Activated naive CD4-positive, alpha-beta T cell treated with anti-CD3 and anti-CD28 coated beads, Interleukin-2, amount 50 U/mL, for 72 hours (primary cell): ENCODE measurements at places on chromosomes 3 and 15.

DNA sequence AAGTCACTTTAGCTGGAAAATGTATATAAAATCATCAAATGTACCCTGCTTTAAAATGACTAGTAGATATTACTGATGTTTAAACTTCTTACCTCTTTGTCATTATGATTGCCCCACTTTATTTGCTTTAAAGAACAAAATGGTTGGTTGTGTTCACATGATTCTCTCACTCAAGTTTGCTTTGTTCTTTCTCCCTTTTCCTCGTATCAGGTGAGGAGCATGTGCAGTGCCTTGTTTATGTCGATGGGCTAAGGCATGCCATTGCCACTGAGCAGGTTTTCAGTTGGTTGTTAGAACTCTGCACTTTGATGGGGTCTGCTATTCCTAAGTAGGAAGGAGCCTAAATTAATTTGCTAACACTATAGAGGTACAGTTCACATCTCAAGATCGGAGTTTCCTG is 5.3 kb downstream of the MAP2K5 start:
- no peak for DNase-seq

GRCh38 chr3:189710620-189711402 is 79.6 kb downstream of the TP63 start:
- DNase-seq = no peak

- DNase-seq = no peak
These were observed 592.7 kb upstream of the NAALADL2 start for GRCh38 chr3:174266476-174266875.

- DNase-seq = no peak
These were observed 6.6 kb downstream of the SPCS1 start for GRCh38 chr3:52712291-52713212.

- DNase-seq = no peak
These were observed 15.4 kb upstream of the RFC4 start for GRCh38 chr3:186821429-186822387.

DNA sequence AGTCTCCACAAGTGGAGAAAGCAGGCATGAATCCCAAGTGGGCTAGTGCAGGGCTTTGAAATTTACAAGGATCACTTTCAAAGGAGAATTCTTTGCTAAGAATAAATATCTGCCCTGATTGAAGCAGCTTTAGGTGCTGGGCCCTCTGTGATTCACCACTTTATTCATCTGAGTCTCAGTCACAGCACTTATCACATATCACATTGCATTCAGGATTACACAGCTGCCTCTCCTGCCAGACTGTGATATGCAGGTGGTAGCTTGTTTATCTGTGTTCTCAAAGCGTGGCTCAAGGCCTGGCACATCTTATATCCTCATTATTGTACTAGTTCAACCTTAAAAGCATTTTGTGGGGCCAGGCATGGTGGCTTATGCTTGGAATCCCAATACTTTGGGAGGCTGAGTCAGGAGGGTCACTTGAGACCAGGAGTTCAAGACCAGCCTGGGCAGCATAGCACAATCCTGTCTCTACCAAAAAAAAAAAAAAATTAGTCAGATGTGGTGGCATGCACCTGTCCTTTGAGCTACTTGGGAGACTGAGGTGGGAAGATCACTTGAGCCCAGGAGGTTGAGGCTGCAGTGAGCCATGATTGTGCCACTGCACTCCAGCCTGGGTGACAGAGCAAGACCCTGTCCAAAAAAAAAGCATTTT is 156.9 kb upstream of the EIF1B start:
- DNase-seq = no peak

GRCh38 chr3:12343047-12343501 is 54.2 kb downstream of the PPARG start:
- DNase-seq = no peak
